ENCODE measurements at places on chromosomes 3 and 15.

- DNase-seq = no peak
These were observed 21.5 kb upstream of the PTPN23 start for GRCh38 chr3:47359323-47359722.

GRCh38 chr15:37516621-37517020 is 416.3 kb upstream of the MEIS2 start:
- DNase-seq = no peak

GRCh38 chr3:179750720-179751328 is 98.0 kb downstream of the USP13 start:
- DNase-seq = no peak

GRCh38 chr3:170154569-170155143 is 26.9 kb downstream of the PHC3 start:
- DNase-seq = no peak

- no peak for DNase-seq
These were observed 52.0 kb upstream of the CORO2B start for GRCh38 chr15:68526784-68527183.

- DNase-seq = no peak
These were observed 20.6 kb upstream of the TRAK1 start for GRCh38 chr3:42070524-42070923.

DNA sequence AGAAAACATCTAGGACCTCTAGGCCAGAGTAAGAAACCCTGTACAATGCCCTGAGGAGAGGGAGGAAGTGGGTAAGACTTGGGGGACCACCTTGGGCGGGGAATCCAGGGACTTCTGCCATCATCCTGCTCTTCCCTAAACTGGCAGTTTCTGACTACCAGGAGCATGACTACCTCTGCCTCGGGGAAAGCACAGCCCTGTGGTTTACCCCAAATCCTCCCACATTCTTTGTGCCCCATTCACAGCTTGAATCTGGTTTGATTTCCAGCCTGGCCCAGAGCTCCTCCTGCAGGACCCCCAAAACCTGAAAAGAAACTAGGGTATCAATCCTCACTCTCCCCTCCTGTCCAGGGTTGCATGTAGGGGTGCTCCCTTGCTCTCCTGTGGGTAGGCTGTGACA is 4.7 kb downstream of the C3orf18 start:
- no peak for DNase-seq

- DNase-seq = no peak
These were observed 40.1 kb upstream of the MTMR10 start for GRCh38 chr15:31031471-31032067.

GRCh38 chr3:185397676-185398075 is 34.7 kb downstream of the MAP3K13 start:
- no peak for DNase-seq

- DNase-seq = peak; percentile 24
These were observed 210.6 kb upstream of the ZPLD1 start for GRCh38 chr3:102224171-102224570.

- DNase-seq = no peak
These were observed 47.5 kb upstream of the FSIP1 start for GRCh38 chr15:39830166-39830565.

GRCh38 chr3:44355362-44356033 is 16.9 kb downstream of the TCAIM start:
- no peak for DNase-seq

DNA sequence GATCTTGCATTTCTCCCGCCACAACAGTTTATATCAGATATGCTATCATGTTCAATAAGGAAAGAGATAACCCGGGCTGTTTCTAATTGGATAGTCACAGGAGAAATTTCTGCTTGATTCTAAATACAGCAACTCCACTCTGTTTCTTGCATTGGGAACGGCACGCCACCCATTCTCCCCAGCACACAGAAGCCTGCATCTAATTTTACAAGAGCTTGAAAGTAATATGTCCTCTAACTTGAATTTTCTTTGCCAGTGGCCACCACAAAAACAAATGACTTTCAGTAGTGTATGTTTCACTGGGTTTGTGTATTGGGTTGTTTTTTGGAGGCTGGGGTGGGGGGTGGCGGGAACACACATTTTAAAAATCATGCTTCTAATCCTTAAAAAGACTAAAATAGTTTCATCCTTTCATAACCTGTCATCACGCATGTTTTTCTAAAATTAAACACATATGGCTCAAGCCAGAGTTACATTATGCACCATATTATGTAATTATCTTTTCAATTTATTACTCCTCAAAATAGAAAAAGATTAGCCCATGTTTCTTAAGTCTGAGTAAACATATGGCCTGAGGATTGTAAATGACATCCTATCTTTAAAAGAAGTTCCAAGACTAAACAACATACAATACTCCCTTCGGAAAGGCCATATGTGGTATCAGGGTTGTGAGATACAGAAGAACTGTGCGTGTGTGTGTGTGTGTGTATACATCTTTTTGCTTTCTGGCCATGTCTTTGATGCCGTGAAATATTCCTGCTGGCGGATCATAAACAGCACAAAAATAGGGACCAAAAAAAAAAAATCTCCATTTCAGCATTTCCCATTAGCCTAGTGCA is 176.3 kb downstream of the FOXP1 start:
- DNase-seq = no peak

GRCh38 chr15:63503739-63504246 is 600 bp upstream of the USP3 start:
- peak; percentile 89 for DNase-seq

DNA sequence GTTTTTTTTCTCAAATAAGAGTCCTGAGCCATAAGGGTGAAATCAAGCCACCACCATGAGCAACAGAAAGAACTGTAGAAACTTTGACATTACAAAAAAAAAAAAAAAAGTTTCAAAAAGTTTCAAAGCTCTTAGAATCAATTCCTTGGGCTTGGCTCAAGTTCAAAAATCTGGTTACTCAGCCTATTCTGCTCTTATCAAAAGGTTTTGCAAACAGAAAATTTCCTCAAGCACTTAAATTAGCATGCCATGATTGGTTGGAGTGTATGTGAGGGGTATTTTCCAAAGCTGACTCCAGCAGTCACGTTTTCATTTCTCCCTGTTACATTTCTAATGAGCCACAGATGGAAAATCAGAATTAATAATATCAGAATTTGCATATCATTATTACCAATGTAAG is 12.1 kb upstream of the PEX5L start:
- DNase-seq = no peak

GRCh38 chr3:47661121-47661752 is 82.6 kb upstream of the CSPG5 start:
- no peak for DNase-seq

Measured in stimulated activated naive B cell treated with anti-CD40 and anti-IgM and Interleukin-4, amounts not matched to agents 10 μg/mL and 1 μg/mL and 100 μg/mL, for 72 hours (primary cell).